ENCODE measurements at places on chromosomes 5 and 9.

DNA sequence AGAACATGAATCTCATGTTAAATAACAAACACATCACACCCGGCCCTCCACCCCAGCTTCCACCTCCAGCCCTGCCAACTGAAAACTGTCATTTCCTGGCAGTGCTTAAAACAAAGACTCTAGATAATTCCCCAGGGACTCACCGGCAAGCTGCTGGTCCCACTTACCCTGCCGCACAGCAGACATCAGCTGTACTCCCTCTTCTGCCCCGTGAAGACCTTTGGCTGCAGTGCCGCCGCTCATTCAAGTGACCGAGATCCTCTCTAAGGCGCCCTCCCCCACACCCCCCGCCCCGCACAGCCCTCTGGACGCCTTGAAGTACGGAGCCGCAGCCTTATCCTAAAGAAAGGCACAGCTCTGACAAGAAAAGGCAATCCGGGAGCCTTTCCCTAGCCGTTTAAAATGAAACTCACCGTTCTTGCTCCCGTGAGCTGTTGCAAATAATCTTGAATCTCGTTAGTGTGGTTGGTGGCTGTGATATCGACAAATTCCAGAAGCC, 434 bp downstream of the GLRX start:
- no peak for DNase-seq

- DNase-seq = no peak
Measured at GRCh38 chr9:8531826-8532415, 732.3 kb upstream of the DMAC1 start.

- no peak for DNase-seq
Measured at GRCh38 chr5:4963265-4963664, 176.9 kb upstream of the ADAMTS16 start.

GRCh38 chr5:132142459-132142858, 68.9 kb downstream of the CSF2 start:
- no peak for DNase-seq

DNA sequence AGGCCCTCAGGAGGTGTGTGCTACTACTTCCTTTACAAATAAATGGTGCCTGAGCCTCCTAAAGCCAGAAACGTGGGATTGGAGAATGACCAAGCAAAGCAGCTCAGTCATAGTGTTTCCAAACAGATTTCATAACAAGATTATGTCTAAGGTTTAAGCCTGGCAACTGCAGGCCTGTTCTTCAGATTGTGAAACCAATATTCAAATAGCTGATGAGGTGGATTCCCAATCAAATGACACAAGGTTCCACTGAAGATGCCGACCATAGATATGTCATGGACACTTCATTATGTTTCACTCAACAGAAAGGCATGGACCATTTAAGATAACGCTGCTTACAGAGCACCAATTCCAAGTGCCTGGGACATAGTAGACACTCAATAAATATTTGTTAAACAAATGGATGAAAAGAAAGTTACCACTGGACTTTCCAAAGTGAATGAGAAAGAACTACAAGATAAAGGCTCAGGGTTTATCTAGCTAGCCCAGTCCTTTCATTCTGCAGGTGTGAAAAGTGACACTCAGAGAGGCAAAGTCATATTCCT, 189.5 kb downstream of the ACTL7B start:
- DNase-seq = no peak

GRCh38 chr9:124844291-124844690, 9.0 kb upstream of the WDR38 start:
- DNase-seq = no peak

DNA sequence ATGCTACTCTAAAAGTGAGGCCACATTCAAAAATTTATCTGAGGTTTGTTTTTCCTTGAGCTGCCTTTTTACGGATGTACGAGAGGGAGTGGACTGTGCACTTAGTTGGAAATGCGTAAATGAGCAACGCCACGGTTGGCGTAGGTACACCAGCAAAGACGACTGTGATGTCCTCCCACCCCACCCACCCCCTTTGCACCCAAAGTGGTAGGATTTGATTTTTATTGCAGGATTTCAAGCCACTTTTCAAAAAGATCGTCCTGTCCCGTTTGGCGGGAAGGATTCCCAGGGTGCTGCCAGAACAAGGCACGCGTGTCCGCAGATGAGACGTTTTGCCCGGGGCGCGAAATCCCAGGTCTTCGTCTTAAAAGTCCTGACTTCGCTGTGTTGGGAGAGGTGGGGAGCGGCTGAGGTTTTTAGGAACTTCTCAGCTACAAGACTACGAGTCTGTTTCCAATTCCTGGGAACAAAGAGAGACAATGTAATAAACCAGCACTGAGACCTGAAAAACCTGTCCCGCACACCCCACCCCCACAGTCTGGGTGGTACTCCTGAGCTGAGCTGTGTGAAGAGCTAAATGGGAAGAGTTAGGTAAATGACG, 1.0 kb upstream of the TLE1 start:
- no peak for DNase-seq

- no peak for DNase-seq
Measured at GRCh38 chr5:64026493-64026892, 64.2 kb upstream of the HTR1A start.

- DNase-seq = no peak
Measured at GRCh38 chr9:40927851-40928802, 200.4 kb downstream of the FOXD4L6 start.

Measured in SIG-M5 (cell line).